ENCODE measurements at places on chromosomes 3 and 15. TPM values are rescaled to one million over a fixed set of nuclear protein-coding genes. Genes with fewer than 3 reads are reported as not detected.

GRCh38 chr3:118818386-118818785 is 216.3 kb downstream of the IGSF11 start:
- no peak for DNase-seq

DNA sequence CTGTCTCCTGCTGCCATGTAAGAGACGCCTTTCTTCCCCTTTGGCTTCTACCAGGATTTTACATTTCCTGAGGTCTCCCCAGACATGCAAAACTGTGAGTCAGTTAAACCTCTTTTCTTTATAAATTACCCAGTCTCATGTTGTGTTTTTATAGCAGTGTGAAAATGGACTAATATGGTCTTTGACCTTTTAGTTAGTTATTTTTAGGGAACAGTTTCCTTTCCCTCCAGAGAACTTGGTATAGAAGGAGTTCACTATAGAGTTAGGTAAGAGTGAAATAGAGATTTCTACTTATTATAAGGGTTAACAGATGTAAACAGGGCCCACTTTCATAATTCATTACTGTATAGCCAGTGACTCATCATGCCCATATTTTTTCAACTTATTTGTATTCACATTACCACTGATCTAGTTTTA is 170.9 kb downstream of the UNC13C start:
- DNase-seq = no peak

The C2CD4B gene
- total RNA-seq = 1.1 TPM

DNA sequence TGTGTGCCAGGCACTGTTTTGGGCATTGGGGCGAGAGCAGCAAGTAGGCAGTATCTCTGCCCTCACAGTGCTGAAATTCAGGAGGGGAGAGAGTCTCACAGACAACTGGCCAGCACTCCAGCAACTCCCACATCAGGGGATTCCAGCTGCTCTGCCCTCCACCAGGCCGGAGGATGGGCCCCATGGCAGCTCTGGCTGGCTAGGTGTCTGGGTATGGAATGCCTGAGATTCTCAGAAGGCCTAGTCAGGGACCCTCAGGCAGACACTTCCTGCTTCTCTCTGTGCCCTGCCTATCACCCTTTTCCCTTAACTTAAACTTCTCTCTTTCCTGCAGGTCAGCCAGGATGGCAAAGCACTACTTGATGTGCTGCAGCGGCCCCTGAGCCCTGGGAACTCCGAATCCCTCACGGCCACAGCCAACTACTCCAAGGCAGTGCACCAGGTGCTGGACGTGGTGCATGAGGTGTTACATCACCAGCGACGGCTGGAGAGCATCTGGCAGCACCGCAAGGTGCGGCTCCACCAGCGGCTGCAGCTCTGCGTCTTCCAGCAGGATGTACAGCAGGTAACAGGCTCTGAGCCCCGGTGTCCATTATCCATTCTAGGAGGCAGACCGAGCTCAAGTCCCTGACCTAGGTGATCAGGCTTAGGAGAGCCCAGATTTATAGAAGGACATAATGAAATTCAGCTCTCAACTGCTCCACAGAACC is 342.2 kb upstream of the ROPN1 start:
- DNase-seq = no peak

DNA sequence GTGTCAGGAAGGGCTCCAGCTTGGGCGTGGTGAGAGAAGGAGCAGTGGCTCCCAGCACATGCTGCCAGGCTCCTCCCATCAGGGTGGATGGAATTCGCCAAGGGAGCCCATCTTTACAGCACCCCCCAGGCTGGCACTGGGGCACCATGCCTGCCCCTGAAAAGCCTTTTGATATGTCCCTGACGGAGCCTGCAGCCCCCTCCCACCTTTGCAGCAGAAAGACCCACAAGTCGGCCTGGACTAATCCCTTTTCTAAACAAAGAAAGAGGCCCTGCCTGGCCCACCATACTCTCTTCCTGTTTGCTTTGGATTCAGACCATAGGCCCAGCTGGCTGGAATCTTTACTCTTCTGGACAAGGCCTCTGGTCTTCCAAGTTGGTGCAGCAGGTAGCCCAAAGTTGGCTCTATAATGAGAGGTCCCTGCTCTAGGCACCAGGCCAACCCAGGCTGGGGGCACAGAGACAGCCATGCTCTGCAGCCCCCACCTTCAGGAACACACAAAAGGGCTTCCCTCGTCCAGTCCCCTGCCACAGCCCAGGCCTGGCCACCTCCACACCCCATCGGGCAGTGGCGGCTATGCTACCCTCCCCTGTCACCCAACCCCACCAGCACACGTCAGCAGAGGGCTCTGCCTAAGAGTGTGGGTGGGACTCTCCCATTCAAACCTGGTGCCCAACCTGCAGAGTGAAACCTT is 5.4 kb downstream of the ANPEP start:
- DNase-seq = no peak

DNA sequence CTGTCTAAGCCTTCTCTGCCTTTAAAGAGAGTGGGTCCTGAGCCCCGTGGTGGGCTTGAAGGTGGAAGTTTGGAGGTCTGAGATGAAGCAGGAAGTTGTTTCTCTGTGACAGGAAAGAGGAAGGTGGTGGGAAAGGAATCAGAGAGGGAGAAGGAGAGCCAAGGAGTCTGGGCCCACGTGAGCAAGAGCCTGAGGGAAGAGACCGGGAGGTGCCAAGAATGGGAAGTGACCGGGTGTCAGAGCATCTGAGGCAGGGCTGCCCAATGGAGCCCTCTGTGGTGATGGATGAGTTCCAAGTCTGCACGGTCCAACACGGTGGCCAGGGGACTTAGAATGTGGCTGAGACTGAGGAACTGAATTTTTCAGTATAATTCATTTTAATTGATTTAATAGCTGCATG is 24.6 kb downstream of the ALDH1L1 start:
- peak; percentile 23 for DNase-seq

- DNase-seq = no peak
Observed at GRCh38 chr3:177150970-177151627, 46.2 kb downstream of the TBL1XR1 start.

The P2RY13 gene
- 0.34 TPM for total RNA-seq

DNA sequence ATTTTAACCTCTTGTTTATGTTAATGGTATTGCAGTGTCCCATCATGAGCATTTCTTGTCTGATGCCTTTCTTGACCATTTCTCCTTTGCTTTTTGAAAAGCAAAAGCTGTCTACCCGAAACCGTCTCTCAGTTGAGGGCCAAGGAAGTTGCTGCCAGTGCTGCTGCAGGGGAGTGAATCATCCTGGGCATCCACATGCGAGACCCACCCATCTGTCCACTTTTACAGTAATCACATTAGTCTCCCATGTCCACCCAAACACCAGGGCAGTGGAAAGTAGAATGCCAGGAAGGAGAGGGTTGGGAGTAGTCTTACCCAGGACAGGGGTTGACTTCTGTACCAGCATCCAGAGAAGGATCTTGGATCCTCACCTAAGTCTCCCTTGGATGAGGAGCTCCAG is 48.6 kb upstream of the TEX264 start:
- no peak for DNase-seq

DNA sequence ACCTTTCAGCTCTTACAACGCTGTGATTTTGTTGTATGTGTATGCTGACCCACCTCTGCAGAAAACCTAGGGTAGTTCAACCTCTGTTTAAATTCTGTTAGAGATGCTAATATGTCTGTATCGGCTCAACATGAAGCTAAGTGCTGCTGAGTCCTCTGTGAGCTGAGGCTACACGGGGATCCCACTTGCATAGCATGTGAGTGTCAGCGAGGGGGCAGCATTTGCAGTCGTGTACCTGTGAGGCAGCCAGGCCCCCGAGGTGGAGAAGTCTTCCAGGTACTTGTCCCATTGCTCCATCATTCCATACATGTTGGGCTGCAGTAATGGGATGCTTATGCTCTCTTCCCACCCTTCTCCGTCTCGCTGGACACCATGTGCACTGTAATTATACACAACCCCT is 3.7 kb downstream of the MKRN2OS start:
- DNase-seq = no peak

The GPX1 gene
- 145 TPM for total RNA-seq

The KBTBD12 gene
- 0.22 TPM for total RNA-seq

The SEMA3F gene
- 128 TPM for total RNA-seq

The SYNPR gene
- not detected for total RNA-seq

- DNase-seq = no peak
Observed at GRCh38 chr3:45607790-45608189, 13.2 kb downstream of the LIMD1 start.

The GOLGA6A gene
- total RNA-seq = not detected

DNA sequence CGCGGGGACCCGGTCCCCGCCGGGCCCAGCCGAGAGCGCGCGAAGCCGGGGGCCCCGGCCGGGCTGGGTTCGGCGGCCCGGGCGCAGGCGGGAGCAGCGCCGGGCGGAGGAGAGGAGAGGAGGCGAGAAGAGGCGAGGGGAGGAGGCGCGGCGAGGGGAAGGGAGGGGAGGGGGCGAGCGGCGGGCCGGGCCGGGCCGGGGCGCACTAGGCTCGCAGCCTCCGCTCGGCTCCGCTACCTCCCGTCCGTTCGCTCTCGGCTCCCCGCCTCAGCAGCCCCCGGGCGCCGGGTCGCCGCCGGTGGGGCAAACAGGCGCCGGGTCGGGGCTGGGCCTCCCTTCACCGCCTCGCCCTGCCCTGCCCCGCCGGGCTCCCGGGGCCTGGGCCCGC is 351 bp downstream of the INSYN1 start:
- no peak for DNase-seq

DNA sequence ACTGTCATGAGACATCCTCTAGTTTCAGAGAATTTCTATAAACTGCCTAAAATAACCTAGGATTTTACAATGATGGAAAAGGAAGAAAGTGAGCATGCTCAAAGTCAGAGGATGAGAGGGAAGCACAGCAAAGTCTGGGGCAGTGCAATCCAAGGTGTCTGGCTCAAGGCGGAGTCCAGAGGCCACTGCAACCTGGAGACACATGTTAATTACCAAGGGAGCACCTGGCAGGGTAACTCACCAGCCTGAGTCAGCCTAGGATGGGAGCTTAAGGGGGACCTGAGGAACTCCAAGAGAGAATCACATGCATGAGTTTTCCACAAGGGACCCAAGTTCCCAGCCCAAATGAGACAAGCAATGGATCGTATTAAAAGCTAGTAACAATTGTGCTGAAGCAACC is 49.8 kb downstream of the PLD1 start:
- DNase-seq = no peak

GRCh38 chr15:86006546-86006945 is 73.1 kb upstream of the AGBL1 start:
- DNase-seq = no peak

DNA sequence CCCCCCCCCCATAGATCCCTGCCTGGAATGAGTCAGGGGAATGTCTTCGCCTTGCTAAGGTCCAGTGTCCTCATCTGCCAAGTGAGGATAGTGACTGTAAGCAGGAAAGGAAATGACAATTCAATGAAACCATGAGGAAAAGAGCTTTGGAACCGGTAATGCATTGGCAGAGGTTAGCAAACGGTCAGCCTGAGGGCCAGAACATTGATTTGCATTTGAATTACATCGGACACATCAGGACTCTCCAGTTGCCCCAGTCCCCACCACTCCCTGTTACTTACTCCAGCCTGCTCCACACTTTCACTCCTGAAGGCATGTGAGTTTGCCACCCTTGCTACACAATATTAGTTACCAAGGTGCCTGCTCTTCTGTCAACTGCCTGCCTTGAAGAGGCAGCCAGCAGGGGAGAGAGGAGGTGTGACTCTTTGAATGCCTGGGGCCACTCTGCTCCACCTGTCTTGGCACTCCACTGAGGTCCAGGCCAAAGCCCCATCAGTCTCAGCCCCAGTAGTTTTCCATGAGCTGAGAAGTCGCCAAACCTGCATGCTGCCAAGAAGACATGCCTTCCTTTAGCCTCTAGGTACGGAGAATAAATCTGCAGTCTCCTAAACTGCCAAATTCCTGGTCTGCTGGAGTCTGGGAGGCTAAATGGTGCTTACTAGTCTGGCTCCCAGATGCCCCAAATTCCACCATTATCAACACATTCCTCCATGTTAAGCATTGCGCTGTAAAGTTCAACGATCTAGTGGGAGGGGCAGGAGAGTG is 191.7 kb upstream of the TLE3 start:
- DNase-seq = no peak

The CSPG4 gene
- total RNA-seq = 9.1 TPM

GRCh38 chr3:159480046-159480445 is 508.6 kb upstream of the IL12A start:
- no peak for DNase-seq

The AGBL1 gene
- total RNA-seq = 0.91 TPM

The ANKRD63 gene
- not detected for total RNA-seq

- DNase-seq = no peak
Observed at GRCh38 chr3:17103579-17103978, 218.8 kb downstream of the PLCL2 start.

The PAQR9 gene
- not detected for total RNA-seq

GRCh38 chr15:72850833-72851232 is 67.3 kb upstream of the ADPGK start:
- DNase-seq = peak; percentile 2

The PLSCR2 gene
- total RNA-seq = not detected

- no peak for DNase-seq
Observed at GRCh38 chr15:46636206-46636605, 1001.4 kb downstream of the SQOR start.

The GLDN gene
- 4.8 TPM for total RNA-seq

DNA sequence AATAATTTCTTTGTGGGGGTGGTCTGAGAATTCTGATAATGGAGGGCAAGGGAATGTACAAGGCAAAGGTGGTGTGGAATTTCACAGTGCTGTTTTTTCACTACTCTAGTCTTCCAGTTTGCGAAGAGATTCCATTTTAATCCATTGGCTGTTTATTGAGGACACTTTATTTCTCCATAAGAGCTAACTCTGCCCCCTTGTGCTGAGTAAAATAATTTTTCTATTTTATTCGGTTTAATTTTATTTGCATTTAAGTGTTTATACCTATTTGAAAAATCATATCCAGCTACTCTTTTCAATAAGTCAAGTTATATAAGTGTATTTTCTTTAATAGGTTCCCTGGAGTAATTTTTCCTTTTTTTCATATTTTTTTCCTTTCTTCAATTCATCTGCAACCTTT is 840.1 kb downstream of the TUSC7 start:
- DNase-seq = no peak

GRCh38 chr3:58022490-58022889 is 14.3 kb downstream of the FLNB start:
- no peak for DNase-seq

The DHX30 gene
- total RNA-seq = 81.0 TPM

The CAMP gene
- not detected for total RNA-seq

The GOLGA8J gene
- total RNA-seq = not detected

DNA sequence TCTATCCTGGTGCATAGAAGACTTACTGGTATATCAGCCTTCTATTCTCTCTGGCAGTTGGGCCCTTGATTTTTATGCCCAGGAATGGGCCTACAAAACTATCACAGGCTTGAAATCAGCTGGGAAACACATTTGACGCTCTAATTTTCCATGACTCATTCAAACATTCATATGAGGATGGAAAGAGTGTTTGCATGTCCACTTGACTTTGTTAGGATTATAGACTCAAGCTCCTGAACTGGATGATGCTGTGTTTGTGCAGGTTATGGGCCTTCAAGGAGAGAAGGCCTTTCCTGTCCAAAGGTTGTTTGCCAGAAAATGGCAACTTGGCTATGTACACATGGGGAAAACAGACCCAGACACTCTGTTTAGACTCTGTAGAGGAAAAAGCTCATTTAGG is 219.9 kb downstream of the GAP43 start:
- DNase-seq = no peak

The ESYT3 gene
- total RNA-seq = 45.0 TPM

The SKOR1 gene
- total RNA-seq = 1.2 TPM

All from lower leg skin (tissue), 4 donors.